ENCODE measurements at places on chromosomes 3 and 15.

GRCh38 chr3:194025119-194025518, 110.8 kb upstream of the HES1 start:
- no peak for DNase-seq

DNA sequence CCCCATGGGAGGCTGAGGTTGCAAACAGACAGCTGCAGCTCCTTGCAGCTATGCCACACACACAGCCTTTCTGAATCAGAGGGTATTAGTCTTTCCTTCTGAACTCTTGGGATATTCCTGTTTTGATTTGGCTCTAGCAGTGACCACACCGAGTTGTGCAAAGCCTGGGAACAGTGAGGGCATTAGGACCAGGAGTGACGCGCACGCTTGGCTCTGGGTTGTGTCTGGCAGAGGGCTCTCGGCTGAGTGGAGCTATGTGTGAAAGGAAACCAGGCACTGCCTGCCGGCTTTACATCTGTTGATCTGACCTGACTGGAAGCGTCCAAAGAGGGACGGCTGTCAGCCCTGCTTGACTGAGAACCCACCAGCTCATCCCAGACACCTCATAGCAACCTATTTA, at the start of gene GALNT15:
TSS of gene GALNT15 (plus strand) at position 292 of the 400 bp plus-strand sequence. CDS start 472 bp downstream, outside the sequence.
- DNase-seq = peak; percentile 67

GRCh38 chr3:6250167-6250566, 610.7 kb upstream of the GRM7 start:
- no peak for DNase-seq

DNA sequence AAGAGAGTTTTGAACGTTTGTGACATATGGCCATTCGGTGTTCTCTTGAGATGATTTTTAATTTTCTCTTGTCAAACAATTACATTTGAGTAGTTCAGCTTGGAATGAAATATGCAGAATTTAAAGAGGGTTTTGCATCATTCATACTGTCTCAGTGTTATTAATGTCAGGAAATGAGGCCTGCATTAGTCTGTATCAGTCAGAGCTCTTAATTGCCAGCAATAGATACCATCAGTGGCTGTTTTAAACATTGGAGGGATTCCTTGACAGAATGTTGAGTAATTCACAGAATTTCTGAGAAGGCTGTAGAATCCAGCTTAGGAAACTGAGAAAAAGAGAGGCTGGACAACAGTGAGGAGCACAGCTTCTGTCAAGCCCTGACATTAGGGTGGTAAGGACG, 722.0 kb downstream of the NR2F2 start:
- no peak for DNase-seq

- DNase-seq = no peak
These were observed 142.8 kb upstream of the PLSCR5 start for GRCh38 chr3:146747928-146748327.

DNA sequence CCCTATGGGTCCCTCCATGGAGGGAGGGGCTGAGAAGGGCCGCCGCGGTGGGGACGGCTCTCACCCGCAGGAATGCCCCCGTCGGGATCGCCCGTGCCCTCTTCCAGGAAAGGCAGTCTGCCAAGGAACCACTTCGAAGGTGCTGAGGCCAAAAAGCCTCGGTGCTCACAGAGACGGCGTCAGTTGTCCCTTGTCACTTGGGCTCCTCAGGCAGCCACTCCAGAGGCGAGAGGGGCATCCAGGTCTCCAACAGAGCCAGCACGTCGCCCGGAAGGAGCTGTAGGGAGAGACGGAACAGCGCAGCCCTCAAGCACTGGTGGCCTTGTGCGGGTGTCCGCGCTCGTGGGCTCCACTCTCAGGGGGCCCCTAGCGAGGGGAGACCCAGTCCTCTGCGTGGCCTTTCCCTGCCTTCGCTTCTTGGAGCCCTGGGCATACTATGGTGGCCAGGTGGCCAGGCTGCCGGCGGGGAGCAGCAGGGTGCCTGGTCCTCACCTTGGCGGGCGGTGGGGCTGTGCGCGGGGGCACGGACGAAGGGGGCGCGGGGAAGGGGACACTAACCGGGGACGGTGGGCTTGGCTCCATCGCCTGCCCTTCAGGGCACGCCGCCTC, 994 bp downstream of the MESP1 start:
- DNase-seq = no peak

DNA sequence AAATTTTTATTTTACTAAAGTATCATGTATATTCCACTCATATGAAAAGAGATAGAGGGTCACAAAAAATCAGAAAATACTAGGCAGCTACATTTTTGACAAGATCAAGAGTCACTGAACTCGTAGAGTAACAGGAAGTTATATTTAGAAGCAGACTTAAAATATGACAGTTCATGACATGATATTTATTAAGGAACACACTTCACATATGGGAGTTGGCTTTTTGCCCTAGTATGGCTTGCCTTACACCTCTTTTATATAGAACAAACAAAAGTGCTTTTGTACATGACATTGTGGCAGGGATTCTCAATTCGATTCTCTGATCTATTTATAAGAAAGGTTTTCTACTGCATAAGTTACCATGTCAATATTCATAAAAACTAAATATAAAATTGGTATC, 80.1 kb upstream of the GBE1 start:
- no peak for DNase-seq

GRCh38 chr15:100230784-100231183, 111.0 kb downstream of the ADAMTS17 start:
- no peak for DNase-seq

GRCh38 chr3:138059261-138059660, 49.3 kb downstream of the CLDN18 start:
- no peak for DNase-seq

GRCh38 chr3:147419781-147420224, 10.6 kb downstream of the ZIC1 start:
- no peak for DNase-seq

- DNase-seq = no peak
These were observed 157.9 kb downstream of the XXYLT1 start for GRCh38 chr3:195113048-195113447.

DNA sequence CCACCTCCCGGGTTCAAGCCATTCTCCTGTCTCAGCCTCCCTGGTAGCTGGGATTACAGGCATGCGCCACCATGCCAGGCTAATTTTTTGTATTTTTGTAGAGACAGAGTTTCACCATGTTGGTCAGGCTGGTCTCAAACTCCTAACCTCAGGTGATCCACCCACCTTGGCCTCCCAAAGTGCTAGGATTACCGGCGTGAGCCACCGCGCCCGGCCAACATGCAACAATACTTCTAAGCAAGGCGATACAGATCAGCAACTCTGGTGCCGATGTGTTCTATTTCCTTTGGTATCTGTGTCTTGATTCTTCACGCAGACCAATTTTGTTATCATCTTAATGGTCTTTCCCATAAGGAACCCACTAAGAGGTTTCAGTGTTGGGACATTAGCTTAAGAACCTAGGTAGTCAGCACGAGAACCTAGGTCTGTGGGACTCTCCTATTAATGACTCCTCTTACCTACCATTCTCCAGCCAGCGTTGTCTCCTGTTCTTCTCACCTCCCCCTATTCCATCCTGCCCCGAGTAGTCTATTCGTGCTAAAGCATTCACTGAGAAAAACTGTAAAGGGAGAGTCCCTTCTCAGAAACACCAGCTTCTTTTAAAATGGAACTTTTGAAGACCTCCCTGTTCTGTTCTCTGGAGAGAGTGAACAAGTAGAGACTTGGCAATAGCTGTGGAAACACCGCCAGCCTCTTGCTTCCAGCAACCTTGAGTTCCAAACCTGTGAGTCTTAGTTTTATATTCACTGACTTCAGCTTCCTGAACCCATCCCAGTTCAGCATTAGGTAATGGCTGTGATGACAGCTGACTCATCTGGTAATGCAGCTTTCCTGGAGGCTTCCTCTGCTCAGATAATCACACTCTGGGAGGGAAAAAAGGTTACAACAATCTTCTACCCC, 61.2 kb downstream of the TSC22D2 start:
- DNase-seq = no peak

DNA sequence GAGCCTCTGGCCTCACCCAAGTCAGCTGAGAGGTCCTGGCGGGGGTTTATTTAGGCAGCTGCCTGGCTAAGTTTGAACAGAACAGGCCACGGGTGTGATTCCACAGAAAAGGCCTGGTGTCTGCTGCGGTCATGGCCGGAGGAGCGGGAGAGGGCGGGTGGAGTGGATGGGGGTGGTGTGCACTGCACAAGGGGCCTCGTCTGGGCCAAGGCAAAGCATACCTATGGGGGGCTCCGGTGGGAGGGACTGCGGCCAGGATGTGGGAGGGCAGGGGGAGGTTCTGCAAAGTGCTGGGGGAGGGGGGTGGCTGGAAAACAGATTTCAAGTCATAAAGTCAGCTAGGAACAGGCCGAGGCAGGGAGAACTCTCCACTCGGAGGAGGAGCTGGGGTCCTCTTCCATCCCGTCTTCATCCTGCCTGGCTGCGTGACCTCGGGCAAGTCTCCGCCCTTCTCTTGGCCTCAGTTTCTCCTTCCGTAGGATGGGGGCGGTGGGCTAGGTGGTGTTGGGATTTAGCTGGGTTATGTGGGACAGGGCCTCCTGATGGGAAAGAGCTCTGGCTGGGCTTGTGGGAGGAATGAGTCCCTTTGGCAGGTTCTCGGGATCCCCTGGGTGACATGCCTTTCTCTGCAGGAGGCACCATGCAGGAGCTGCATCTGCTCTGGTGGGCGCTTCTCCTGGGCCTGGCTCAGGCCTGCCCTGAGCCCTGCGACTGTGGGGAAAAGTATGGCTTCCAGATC, 878 bp downstream of the ISLR start:
- DNase-seq = no peak

DNA sequence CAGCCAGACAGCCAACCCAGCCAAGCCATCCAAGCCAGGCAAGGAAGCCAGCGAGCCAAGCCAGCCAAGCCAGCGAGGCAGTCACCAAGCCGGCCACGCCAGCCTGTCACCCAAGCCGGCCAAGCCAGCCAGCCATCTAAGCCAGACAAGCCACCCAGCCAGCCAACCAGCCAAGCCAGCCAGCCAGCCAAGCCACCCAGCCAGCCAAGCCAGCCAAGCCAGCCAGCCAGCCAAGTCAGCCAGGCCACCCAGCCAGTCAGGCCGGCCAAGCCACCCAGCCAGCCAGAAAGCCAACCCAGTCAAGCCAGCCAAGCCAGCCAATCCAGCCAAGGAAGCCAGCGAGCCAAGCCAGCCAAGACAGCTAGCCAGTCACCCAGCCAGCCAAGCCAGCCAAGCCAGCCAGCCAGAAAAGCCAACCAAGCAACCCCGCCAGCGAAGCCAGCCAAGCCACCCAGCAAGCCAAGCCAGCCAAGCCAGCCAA, 201.2 kb downstream of the GOLGA6L6 start:
- no peak for DNase-seq

DNA sequence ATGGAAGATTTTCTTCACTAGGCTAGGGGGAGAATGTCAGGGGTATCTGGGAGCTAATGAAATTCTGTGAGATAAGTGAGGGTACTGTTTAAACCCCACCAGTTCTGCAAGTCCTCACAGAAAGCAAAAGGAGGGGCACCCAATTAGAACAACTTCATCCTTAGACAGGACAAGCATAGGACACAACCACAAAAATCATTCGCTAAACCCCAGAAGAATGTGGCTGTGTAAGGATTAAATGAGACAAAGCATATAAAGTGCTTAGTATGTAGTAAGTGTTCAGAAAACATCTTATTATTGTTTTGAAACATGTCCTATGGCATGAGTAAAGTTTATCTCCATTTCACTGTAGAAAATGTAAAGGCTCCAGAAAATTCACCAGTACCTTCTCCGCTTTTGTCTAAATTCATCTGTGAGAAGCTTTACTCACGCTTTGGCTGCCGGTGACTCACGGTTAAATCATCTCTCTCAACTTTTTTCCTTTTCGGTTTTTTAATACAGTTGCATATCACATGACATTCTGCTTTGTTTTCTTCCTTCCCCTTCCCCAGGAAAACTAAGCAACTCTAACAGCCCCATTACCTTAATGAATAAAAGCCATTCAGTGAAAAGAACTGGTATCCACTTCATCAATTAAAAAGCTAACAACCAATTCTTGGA, 1.7 kb downstream of the CLRN1 start:
- no peak for DNase-seq

DNA sequence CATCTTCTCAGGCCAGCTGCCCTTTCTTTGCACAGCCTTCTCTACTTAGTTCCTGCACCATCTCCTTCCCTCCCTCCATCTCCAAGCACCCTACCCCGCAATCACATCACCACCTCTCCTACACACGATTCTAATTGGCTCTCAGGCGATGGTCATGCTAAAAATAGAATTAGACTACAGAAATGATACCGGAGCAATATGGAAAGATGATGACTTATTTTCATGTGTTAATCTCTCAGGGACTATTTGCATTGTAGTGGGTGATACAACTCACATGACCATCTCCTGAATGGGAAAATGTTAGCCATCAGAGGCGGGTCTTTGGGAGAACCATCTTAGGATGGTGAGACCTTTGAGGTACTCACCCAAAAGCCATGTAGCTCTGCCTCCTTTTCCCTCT, 54.7 kb upstream of the PPARG start:
- DNase-seq = no peak

DNA sequence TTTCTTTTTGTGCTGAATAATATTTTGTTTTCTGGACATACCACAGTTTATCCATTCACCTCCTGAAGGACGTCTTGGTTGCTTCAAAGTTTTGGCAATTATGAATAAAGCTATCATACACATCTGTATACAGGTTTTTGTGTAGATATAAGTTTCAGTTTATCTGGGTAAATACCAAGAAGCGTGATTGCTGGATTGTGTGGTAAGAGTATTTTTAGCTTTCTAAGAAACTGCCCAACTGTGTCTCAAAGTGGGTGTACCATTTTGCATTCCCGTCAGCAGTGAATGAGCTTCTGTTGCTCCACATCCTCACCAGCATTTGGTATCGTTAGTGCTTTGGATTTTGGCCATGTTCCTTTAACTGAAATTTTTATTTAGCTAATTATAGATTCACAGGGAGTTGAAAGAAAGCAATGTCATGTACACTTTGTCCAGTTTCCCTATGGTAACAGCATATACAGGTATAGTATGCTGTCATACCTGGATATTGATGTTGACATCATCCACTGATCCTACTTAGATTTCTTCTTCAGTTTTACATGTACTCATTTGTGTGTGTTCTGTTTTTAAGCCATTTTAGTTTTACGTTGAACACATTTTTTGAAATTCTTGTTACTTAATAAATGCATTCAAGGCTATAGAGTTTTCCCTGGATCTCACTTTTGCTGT, 11.9 kb downstream of the ARID3B start:
- DNase-seq = no peak

DNA sequence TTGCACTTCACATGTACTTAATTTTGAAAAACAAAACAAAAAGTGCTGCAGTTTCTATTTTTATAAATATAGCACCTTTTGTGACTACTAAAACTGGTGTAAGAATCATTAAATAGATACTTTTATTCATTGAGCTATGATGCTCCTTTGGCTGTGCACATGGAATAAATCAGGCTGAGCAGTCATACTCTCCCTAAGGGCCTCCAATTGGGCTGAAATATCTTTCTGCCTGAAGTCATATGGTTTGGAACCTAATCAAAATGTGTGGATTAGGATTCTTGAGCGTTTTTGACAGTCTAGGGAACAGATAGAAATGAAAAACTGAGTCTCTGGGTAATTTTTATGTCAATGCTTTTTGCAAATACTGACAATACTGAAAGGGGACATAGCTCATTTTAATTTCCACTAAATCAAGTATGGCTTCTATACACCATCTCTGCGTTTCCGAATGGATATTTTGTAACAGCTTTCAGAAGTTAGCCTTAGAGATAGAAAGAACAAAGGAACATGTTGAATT, 392.2 kb upstream of the ROBO1 start:
- DNase-seq = no peak

Data from amygdala (tissue), 56 donors.